ENCODE measurements at places on chromosomes 16 and 17. TPM values are rescaled to one million over a fixed set of nuclear protein-coding genes. Genes with fewer than 3 reads are reported as not detected.
A peak's percentile ranks its signal among the peaks of the same experiment; 100 is the strongest.

- no peak overlapping the region for H3K4me3 ChIP-seq
- peaks cover 1% of the 10 kb centered on the region for H3K27me3 ChIP-seq
- no peaks in the 10 kb centered on the region for H3K36me3 ChIP-seq
- no peak overlapping the region for H3K27ac ChIP-seq
Observed at GRCh38 chr17:19768046-19768782, 20.1 kb upstream of the ALDH3A1 start.

PHKB gene
- total RNA-seq: 45.0 TPM

DNA sequence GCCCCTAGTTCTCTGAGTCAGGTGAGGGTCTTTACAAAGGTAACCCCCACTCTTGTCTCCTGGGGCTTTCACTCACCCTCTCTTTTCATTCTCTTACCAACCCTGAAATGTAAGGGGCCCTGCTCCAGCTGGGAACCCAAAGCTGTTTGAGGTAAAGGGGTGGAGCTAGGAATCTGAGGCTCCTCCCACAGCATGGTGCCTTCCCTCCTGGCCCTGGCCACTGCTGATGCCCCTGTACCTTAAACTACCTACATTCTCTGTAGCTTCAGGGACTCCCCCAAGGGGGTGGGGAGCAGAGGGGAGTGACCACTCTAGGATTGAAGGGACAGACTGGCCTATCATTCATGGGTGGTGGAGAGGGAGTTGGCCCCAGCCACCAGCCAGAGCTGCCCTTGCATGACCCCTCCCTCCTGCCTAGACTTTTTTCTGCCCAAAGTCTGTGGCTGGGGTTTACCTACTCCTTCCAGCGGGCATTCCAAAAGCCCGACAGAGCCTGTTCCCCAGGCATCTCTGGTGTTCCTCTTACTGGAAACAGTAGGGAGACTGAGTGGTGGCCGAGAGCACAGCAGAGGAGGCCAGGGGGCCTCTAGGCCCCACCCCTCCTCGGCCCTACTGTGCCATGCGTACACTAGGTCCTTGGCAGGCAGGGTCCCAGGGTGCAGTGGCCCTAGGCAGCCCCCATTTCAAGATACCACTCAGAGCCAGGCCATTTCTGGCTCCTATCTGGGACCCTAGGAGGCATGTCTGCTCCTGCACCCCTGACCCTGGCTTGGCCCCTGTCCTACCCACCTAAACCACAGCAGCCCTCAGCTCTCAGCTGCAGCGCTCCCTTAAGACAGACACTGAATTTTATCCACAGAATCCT lies 9.5 kb downstream of the DOK4 start:
- no peak overlapping the region for H3K27ac ChIP-seq
- H3K36me3 ChIP-seq: no peaks in the 10 kb centered on the region
- H3K27me3 ChIP-seq: no peaks in the 10 kb centered on the region
- H3K4me3 ChIP-seq: peak overlapping the region; percentile 36

- H3K4me3 ChIP-seq: no peak overlapping the region
- H3K36me3 ChIP-seq: no peaks in the 10 kb centered on the region
- no peak for DNase-seq
- H3K27ac ChIP-seq: no peak overlapping the region
- H3K27me3 ChIP-seq: no peaks in the 10 kb centered on the region
- no peaks in the 10 kb centered on the region for H3K4me1 ChIP-seq
Observed at GRCh38 chr17:72011561-72011960, 109.3 kb upstream of the SOX9 start.

DNA sequence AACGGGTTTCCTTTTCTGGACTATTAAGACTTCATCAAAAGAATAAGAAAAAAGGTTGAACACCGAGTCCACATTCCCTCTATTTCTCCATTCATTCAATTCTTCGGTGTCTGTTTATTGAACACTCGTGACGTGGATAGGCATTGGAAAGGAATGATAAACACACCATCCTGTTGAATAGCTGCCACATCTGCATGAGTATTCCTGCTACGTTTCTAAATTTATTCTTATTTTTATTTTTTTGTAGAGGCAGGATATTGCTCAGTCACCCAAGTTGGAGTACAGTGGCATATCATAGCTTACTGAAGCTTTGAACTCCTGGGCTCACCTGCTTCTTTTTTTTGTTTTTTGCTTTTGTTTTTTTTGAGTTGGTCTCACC lies 80.8 kb upstream of the CIBAR2 start:
- H3K27ac ChIP-seq: no peak overlapping the region
- H3K27me3 ChIP-seq: peaks cover 8% of the 10 kb centered on the region
- H3K4me3 ChIP-seq: no peak overlapping the region
- no peaks in the 10 kb centered on the region for H3K4me1 ChIP-seq
- H3K36me3 ChIP-seq: peaks cover 4% of the 10 kb centered on the region
- DNase-seq: no peak

RPUSD1 gene
- 29.1 TPM for total RNA-seq

GRCh38 chr17:17849147-17849820 lies 12.5 kb upstream of the SREBF1 start:
- H3K27me3 ChIP-seq: no peaks in the 10 kb centered on the region
- peak overlapping the region; percentile 86 for H3K4me3 ChIP-seq
- DNase-seq: peak; percentile 90
- H3K36me3 ChIP-seq: no peaks in the 10 kb centered on the region

- H3K27me3 ChIP-seq: peaks cover 45% of the 10 kb centered on the region
- no peaks in the 10 kb centered on the region for H3K36me3 ChIP-seq
- H3K27ac ChIP-seq: no peak overlapping the region
- no peaks in the 10 kb centered on the region for H3K4me1 ChIP-seq
- DNase-seq: no peak
- H3K4me3 ChIP-seq: no peak overlapping the region
Observed at GRCh38 chr17:38619937-38620550, 14.3 kb upstream of the SRCIN1 start.

DNA sequence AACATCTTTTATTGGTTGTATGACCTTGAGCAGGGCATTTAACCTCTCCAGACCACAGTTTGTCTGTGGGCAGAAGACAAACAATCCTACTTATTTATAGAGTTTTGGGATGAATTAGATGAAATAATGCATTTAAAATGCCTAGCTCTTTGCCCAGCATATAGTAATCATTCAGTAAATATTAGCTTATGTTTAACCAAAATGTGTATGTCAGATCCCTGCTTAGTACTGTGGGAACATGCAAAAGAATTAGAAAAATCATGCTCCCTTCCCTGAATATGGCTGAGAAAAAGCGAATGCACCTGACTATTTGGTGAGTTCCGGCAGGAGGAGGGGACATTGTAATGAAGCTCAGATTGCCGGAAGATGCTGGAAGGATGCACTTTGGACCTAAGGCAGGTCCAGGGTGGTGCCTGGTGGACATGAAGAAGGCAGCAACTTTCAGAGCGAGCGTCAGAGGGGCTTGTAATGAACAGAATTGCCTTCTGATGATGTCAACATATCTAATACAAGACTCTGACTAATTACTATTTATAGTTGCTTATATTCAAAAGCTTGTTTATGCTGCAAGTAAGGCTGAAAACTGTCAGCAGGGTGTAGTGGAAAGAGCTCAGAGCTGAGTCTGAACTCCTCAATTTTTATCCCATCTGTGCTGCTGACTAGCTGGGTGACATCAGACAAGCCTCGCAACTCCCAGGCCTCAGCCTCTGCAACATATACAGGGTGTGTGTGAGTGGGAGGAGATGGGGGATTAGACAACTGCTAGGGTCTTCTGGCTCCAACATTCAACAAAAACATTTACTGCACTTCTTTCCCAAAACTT lies 221.2 kb downstream of the PRKCA start:
- DNase-seq: peak; percentile 15
- H3K36me3 ChIP-seq: peaks cover 5% of the 10 kb centered on the region
- H3K4me3 ChIP-seq: no peak overlapping the region
- H3K27me3 ChIP-seq: no peaks in the 10 kb centered on the region
